Activated CD4-positive, alpha-beta memory T cell treated with anti-CD3 and anti-CD28 coated beads for 36 hours (primary cell): ENCODE measurements at places on chromosomes 4 and X. TPM values are rescaled to one million over a fixed set of nuclear protein-coding genes. Genes with fewer than 3 reads are reported as not detected.

DNA sequence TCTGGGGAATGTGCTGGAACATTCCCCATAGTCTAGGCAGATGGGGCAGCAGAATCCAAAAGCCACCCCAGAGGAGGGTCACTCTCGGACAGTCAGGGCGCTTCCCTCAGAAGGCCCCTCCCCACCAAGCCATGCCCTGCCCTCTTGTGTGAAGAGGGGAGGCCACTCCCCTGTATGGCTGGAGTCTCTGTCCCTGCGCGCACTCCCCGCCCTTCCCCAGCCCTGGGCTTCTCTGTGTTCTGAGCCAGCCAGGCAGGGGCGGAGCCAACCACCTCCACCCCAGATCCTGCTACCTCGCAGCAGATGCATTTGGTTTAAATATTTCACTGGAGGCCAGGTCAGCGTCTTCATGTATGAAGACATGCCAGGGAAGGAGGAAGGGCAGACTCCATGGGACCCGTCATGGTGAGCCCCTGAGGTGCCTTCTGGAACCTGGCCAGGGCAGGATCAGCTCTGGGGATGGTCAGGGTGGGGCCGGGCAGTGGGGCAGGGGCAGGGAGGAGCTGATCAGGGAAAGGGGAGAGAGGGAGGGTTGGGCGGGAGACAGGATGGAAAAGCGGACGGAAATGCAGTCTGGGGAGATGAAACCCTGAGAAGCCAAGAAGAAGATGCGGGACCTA, 107.3 kb downstream of the ADRA2C start:
- DNase-seq, result peak; percentile 3

INTS12 gene
- total RNA-seq, result 22.7 TPM

DNA sequence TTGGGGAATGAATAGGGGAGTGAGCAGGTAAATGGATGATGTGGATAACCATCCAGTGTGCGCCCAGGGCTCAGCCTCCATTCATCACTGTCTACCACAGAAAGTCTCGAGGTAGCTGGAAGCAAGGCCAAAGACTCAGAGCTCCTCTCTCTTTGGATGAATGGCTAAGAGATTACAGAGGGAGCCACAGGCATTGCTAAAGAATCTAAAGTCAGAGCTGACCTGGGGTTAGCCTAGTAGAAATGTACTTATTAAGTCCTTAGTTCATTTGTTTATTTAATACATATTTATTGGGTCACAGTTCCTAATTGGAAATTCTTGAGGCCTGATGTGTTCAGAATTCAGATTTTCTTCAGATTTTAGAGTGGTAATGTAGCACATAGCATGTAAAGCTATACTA, 88.7 kb upstream of the HPF1 start:
- DNase-seq, result no peak

DNA sequence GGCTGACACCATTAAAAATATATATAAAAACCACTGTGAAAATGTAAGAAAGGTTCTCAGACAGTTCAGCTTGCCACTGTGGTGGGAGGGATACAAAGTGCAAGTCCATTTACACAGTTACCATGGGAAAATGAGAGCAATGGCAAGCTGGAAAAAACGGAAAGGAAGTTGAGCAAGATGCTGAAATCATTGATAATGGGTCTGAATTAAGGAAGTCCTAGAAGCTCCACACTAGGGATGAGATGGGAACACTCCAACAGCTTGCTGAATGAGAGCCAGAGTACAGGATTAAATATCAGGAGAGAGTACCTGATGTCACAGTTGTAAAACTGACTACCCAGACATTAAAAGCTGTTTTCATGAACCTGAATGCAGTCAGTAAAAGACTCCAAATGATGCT, 218.6 kb downstream of the PRDM5 start:
- no peak for DNase-seq
